Upper lobe of left lung (tissue), 6 donors: ENCODE measurements at places on chromosomes 6 and 20. TPM values are rescaled to one million over a fixed set of nuclear protein-coding genes. Genes with fewer than 3 reads are reported as not detected.
A peak's percentile ranks its signal among the peaks of the same experiment; 100 is the strongest.

DNA sequence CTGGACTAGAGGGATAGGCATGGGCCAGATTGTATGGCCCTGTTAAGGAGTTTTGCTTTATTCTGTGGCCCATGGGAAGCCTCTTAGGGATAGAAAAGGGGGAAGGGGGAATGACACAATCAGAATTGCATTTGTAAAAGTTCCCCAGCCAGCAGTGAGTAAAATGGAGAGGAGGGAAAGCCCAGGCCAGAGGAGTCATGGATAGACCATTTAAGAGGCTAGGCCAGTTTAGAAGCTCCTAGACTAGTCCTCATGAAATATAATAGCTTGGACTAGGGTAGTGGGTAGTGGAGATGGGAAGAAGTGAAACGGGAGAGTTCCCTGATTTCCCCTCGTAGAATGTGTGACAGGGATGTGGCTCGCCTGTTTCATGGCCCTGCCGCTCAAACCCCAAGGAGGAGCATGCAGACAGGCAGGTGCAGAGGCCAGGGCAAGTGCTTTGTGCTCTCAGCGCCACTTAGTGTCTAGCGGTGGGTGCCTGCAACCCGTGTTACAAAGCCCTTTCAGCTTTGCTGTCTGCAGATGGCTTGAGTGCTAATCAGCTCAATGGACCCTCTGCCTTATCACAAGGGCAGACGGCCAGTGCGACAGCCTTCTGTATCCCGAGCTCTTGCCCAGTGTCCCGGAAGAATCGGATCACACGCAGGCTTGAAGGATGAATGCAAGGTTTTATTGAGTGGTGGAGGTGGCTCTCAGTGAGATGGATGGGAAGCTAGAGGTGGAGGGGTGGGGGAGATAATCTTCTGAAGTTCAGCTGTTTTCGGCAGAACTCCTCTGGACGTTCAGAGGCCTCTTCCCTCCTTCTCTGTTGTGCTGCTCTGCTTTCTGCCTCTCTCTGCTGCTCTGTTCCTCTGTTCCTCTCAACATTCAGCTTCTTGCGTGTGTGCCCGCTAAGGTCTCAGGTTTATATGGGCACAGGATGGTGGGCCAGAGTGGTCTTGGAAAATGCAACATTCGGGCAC, 141.1 kb downstream of the CEP57L1 start:
- no peaks in the 10 kb centered on the region for H3K27me3 ChIP-seq
- no peaks in the 10 kb centered on the region for H3K36me3 ChIP-seq

DNA sequence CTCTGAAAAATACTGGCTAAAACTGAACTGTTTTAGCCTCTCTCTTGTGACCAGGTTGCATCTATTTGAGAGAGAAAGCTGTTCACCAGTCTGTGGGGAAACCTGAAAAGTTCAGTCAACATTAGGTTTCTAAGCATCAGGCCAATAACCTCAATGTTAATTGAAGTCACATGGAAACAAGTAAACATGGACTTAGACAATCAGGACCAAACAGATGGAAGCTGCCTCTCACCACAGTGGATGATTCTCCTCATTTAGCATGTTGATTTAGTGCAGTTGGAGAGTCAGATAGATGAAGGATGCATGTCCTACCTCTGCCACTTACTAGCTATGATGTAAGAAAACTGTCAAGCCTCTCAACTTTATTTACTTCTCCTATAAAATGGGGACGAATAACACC, 18.2 kb downstream of the SCGN start:
- H3K27ac ChIP-seq = no peak overlapping the region
- DNase-seq = no peak
- no peak overlapping the region for H3K4me3 ChIP-seq
- H3K4me1 ChIP-seq = no peaks in the 10 kb centered on the region

DEF6 gene
- total RNA-seq = 14.9 TPM

DNA sequence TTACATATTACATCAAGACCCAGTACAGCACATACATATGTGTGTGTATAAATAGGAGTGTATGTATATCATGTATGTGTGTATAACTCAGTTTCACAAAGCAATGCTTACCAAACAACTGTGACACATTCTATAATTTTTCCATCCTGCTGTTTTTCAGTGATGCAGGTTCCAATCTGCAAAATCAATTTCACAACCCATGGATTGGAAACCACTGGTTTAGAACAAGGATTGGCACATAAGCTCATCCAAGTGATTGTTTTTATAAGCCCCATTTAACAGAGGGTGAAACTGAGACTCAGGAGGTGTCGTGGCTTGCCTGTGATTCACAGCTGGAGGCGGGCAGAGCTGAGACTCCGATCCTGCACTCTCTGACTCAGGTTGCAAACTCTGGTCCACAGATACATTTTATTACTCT, 158.2 kb downstream of the ZMYND8 start:
- no peak for DNase-seq
- no peak overlapping the region for H3K27ac ChIP-seq

DNA sequence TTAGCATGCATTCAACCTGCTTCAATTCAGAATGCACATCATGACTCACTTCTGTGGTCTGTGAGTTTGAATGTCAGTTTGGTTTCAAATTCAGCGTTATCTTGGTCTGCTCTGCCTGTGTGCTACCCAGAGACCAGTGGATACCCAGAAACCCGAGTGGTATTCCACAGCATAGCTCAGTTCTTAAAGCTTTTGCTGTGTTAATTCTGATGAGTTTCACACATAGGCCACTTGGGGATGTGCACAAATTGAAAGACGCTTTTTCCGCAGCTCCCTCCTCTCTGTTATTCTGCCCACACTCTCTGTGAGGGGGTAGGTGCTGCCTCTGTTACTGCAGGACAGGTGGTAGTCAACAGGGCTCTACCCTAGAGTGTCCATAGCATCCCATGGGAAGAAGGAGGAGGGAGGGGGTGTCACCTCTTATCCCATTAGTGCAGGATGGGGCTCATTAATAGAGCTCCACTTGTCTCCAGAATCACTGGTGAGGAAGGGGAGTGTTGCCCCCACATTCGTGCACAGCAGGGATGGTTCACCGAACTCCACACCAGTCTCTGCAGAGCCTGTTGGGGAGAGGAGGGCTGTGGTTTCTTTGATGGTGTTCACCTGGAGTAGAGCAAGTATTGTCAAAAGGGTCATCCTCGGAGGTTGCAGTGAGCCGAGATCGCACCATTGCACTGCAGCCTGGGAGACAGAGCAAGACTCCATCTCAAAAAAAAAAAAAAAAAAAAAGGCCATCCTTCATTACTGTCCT, 29.2 kb upstream of the SDCBP2 start:
- no peaks in the 10 kb centered on the region for H3K4me1 ChIP-seq
- DNase-seq = no peak
- H3K27me3 ChIP-seq = no peaks in the 10 kb centered on the region

ERVFRD-1 gene
- not detected for total RNA-seq

TAF11 gene
- total RNA-seq = 19.6 TPM

- no peaks in the 10 kb centered on the region for H3K36me3 ChIP-seq
- no peak overlapping the region for H3K27ac ChIP-seq
- DNase-seq = no peak
- no peaks in the 10 kb centered on the region for H3K27me3 ChIP-seq
Measured at GRCh38 chr6:100126790-100127484, 132.9 kb upstream of the MCHR2 start.

DNA sequence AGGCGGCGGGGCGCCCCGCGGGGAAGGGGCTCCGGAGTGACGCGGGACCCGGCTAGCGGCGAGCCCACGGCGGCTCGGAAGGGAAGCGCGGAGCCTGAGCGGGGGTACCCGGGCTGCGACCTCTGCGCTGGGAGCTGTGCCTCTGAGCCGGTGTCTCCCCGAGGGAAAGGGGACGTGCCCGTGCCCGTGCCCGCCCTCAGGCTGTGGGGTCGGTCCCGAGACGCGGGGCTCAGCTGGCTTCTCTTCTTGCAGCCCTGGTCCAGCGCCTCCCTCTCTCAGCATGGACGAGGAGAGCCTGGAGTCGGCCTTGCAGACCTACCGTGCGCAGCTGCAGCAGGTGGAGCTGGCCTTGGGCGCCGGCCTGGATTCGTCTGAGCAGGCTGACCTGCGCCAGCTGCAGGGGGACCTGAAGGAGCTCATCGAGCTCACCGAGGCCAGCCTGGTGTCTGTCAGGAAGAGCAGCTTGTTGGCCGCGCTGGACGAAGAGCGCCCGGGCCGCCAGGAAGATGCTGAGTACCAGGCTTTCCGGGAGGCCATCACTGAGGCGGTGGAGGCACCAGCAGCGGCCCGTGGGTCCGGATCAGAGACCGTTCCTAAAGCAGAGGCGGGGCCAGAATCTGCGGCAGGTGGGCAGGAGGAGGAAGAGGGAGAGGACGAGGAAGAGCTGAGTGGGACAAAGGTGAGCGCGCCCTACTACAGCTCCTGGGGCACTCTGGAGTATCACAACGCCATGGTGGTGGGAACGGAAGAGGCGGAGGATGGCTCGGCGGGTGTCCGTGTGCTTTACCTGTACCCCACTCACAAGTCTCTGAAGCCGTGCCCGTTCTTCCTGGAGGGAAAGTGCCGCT, 686 bp downstream of the ZGPAT start:
- H3K27me3 ChIP-seq = no peaks in the 10 kb centered on the region
- H3K4me1 ChIP-seq = peaks cover 25% of the 10 kb centered on the region
- peak overlapping the region; percentile 89 for H3K27ac ChIP-seq
- no peak for DNase-seq

DNA sequence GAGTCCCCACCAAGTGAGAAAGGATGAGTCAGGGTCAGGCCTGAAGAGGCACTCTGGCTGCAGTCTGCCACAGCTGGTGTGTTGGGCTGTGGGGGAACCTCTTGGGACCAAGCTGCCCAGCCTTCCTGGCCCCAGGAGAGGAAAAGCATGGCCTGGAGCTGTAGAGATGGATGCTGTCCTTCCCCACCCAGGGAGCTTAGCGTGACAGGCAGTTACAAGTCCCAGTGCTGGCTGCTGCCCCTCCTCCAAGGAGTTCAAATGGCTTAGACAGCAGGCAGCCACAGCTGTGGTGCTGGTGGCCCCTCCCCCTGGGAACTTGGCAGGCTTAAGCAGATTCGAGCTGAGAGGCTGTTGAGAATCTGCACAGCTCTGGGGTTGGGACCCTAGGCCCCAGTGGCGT, 253.2 kb downstream of the PLCB1 start:
- no peaks in the 10 kb centered on the region for H3K4me1 ChIP-seq
- no peak for DNase-seq
- H3K27me3 ChIP-seq = no peaks in the 10 kb centered on the region
- no peaks in the 10 kb centered on the region for H3K36me3 ChIP-seq
- no peak overlapping the region for H3K4me3 ChIP-seq
- H3K27ac ChIP-seq = no peak overlapping the region

DNA sequence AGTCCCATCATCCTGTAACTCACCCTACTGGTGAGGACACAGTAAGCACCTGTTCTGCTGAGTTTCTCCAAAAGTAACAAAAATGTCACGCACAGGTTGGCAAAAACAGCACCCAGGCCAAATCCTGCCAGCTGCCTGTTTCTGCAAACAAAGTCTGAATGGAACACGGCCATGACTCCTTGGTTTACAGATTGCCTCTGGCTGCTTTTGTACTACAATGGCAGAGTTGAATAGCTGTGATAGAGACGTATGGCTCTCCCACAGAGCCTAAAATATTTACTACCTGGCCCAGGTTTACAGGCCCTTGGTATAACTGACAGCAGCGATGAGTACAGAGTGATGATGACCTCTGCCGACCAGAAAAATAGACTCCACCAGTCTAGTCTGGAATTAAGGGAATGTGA, 52.6 kb downstream of the CNKSR3 start:
- H3K36me3 ChIP-seq = no peaks in the 10 kb centered on the region
- H3K27ac ChIP-seq = no peak overlapping the region
- no peak for DNase-seq
- no peaks in the 10 kb centered on the region for H3K27me3 ChIP-seq
- H3K4me1 ChIP-seq = peaks cover 4% of the 10 kb centered on the region

TPBG gene
- total RNA-seq = 11.3 TPM

DNA sequence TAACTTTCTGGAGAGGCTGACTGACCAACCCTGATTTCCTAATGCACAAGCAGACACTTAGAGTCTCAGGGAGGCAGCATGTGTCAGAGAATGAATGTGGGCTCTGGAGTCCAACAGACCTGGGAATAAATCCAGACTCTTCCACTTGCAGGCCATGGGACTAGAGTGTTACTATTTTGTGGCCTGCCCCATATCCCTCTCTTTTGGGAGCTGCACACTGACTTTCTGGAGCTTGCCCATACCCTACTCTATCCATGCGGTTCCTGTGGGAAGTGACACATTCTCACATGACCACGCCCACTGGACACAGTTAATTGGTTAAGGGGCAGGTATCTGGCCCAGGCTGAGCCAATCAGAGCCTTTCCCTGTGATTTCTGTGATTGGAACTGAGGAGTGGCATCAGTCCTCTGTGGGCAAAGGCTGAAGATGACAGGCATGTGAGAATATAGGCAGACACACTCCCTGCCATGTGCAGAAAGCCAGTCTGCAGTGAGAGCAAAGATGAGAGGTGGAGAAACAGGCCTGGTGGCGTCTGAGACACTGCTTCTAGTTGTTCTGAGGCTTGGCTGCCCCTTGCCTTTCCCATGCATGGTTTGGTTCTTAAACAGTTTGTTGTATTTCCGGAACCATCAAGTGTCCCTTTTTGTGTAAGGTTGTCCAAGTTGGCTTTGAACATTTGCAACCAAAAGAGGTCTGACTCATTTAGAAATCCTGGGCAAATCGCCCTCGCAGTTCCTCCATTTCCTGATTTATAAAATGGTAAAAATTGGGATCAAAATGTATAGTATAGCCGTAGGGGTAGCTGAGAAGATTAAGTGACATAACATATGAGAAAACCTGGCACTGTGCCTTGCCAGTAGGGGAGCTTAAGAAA, 125.6 kb downstream of the CDC5L start:
- no peak for DNase-seq
- no peaks in the 10 kb centered on the region for H3K27me3 ChIP-seq
- no peak overlapping the region for H3K27ac ChIP-seq
- no peak overlapping the region for H3K4me3 ChIP-seq

RIMS4 gene
- total RNA-seq = 2.2 TPM

DNA sequence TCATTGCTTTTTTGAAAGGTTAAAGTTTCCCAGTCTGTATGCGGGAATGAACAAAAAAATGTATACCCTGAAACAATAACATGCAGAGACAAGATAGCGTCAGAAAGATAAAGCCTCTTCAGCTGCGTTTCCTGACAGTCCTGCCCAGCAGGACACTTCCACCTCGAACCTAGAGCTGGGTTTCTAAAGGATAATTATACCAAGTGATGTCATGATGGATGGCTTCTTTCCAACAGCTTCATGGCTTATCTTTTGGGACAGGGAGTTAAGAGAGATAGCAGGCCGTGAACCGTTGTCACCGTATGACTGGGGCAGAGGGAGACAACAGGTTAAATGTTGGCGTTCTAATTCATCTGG, 267.6 kb upstream of the SGK1 start:
- DNase-seq = no peak
- H3K4me3 ChIP-seq = no peak overlapping the region
- no peaks in the 10 kb centered on the region for H3K27me3 ChIP-seq
- H3K4me1 ChIP-seq = no peaks in the 10 kb centered on the region

HEBP2 gene
- 53.2 TPM for total RNA-seq

GRCh38 chr6:117557951-117558350, 44.4 kb downstream of the GOPC start:
- H3K4me1 ChIP-seq = peaks cover 3% of the 10 kb centered on the region
- H3K27ac ChIP-seq = no peak overlapping the region
- DNase-seq = no peak
- H3K36me3 ChIP-seq = peaks cover 7% of the 10 kb centered on the region
- no peak overlapping the region for H3K4me3 ChIP-seq
